Left lung (tissue), 14 donors: ENCODE measurements at places on chromosomes 4 and X. TPM values are rescaled to one million over a fixed set of nuclear protein-coding genes. Genes with fewer than 3 reads are reported as not detected.

MGAT4D gene
- total RNA-seq, result not detected

DNA sequence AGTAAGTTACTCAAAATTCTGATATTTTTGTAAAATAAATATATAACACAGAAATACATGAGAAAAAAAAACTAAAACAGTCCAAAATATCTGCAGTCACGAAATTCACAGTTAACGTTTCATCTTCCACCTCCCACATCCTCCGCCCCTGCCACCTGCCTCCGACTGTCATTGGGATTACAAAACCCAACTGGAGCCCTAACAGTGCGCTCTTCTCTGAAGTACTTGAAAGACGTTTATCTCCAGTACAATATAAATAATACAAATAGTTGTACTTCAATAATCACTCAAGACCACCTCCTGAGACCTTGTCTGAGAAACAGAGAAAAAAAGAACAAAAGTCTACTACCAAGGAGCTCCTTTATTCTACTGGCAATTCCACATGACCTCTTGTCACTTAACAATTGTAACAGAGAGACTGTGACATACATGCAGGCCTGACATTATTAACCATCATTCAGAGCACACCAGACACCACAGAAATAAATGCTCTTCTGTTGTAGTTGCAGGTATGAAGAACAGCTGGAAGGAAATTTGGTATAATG lies 280.6 kb downstream of the PPP3CA start:
- H3K36me3 ChIP-seq, result no peaks in the 10 kb centered on the region
- H3K27ac ChIP-seq, result no peak overlapping the region
- H3K27me3 ChIP-seq, result no peaks in the 10 kb centered on the region
- no peak overlapping the region for H3K4me3 ChIP-seq
- H3K4me1 ChIP-seq, result no peaks in the 10 kb centered on the region

DNA sequence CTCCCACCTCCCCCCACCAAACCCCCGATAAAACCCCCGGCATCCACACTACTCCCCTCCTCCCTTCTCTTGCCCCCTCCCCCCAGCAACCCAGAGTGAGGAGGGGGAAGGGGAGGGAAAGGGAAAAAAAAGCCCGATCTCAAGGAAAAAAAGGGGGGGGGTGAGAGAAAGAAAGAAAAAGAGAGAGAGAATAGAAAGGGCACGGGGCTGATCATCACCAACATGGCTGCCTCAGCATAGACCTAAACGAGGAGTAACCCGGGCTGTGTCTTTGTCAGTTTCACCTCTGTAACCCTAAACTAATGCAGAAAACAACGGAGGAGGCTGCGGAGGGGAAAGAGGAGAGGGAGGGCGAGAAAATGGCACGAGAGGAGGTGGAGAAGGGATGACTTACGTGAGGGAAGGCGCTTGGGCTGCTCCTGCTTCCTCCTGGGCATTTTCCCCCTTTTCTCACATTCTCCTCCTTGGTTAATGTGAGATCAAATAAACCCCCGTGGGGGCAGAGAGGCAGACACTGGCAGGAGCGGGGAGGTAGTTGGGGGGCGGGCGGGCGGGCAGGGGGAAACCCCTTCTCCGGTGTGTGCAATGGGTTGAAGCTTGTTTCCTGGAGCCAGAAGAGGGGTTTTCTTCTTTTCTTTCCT lies 532 bp downstream of the ZNF827 start:
- no peaks in the 10 kb centered on the region for H3K36me3 ChIP-seq
- H3K4me1 ChIP-seq, result peaks cover 6% of the 10 kb centered on the region
- peak overlapping the region; percentile 65 for H3K4me3 ChIP-seq
- H3K27ac ChIP-seq, result peak overlapping the region; percentile 85

DNA sequence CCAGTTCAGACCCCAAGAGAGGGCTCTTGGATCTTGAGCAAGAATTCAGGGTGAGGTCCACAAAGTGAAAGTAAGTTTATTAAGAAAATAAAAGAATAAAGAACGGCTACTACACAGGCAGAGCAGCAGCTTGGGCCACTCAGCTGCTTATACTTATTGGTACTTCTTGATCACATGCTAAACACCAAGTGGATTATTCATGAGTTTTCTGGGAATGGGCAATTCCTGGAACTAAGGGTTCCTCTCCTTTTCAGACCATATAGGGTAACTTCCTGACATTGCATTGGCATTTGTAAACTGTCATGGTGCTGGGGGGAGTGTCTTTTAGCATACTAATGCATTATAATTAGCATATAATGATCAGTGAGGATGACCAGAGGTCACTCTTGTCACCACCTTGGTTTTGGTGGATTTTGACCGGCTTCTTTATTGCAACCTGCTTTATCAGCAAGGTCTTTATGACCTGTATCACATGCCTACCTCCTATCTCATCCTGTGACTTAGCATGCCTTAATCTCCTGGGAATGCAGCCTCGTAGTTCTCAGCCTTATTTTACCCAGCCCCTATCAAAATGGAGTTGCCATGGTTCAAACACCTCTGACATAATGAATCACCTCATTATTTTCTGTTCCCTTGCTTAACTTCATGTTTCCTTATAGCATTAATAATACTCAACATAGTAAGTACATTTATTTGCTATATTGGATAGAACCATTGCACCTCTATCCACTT lies 476.3 kb downstream of the DTHD1 start:
- DNase-seq, result no peak
- no peaks in the 10 kb centered on the region for H3K4me1 ChIP-seq
- H3K4me3 ChIP-seq, result no peak overlapping the region
- H3K27me3 ChIP-seq, result no peaks in the 10 kb centered on the region
- H3K36me3 ChIP-seq, result no peaks in the 10 kb centered on the region

DNA sequence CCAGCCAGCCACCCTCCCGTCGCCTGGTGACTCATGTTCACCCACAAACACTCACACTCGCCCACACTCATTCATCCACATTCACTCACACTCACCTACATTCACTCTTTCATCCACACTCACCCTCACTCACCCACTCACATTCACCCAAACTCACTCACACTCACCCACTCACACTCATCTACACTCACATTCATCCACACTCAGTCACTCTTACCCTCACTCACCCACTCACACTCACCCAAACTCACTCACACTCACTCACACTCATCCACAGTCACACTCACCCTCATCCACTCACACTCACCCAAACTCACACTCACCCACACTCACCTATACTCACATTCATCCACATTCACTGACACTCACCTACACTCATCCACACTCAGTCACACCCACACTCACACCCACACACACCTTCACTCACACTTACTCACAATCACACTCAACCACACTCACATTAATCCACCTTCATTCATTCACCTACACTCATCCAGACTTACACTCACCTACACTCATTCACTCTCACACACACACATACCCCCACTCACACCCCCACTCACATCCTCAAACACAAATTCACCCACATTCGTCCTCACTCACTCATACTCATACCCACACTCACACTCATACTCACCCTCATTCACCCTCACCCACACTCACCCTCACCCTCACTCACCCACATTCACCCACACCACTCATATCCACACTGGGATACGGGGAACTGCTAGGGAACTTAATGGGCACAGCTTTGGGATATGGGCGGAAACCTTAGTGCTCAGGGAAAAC lies 2221.6 kb upstream of the AGA start:
- H3K27me3 ChIP-seq, result no peaks in the 10 kb centered on the region
- H3K4me3 ChIP-seq, result no peak overlapping the region
- no peaks in the 10 kb centered on the region for H3K36me3 ChIP-seq
- no peak for DNase-seq
- H3K27ac ChIP-seq, result no peak overlapping the region

GRCh38 chrX:24761306-24761705 lies 67.6 kb downstream of the POLA1 start:
- no peak overlapping the region for H3K27ac ChIP-seq
- H3K27me3 ChIP-seq, result no peaks in the 10 kb centered on the region
- H3K4me3 ChIP-seq, result no peak overlapping the region
- DNase-seq, result no peak
